ENCODE measurements at places on chromosomes 11 and 22.

- no peak for DNase-seq
These were observed 14.3 kb downstream of the NRIP3 start for GRCh38 chr11:8989453-8989852.

GRCh38 chr22:47484960-47485569, 722.6 kb downstream of the TBC1D22A start:
- DNase-seq: no peak

DNA sequence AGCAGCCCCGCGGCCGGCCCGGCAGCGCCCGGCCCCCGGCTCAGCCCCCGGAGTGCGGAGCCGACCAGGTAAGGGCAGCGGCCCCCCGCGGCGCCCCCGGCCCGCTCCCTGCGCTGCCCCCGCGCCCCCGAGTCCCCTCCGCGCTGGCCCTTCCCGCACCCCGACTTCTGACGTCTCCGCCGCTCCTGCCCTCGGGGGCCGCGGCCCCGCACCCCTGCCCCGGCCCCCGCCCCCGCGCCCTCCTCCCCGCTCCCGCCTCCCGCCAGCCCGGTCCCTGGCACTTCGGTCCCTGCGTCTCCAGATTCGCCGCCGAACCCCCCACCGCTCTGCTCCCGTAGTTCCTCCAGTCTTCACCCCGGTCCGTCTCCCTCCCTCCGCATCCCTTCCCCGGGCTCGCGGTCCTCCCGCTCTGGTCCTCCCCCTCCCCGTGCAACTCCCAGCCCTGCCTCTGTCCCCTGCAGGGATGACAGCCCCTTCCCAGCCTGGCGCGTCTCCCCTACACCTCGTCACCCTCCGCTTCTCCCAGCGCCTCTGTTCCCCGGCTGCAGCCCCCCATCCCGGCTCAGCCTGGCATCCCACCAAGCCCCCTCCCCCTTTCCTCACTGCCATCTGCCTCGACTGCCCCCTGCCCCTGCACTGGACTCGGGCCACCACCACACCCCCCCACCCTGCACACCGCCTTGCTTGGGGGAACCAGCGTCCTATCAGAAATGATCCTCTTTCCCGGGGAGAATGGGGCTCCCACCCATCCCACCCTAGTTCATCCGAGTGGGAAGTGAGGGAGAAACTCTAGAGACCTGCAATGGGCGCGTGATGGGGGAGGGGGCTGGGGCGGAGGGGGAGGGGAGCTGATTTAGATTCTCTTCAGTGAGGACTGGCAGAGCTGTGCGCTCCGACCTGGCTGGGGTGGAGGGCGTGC, 531 bp downstream of the GRIK4 start:
- DNase-seq: no peak

GRCh38 chr11:386483-386882, 7.5 kb upstream of the PKP3 start:
- DNase-seq: no peak

DNA sequence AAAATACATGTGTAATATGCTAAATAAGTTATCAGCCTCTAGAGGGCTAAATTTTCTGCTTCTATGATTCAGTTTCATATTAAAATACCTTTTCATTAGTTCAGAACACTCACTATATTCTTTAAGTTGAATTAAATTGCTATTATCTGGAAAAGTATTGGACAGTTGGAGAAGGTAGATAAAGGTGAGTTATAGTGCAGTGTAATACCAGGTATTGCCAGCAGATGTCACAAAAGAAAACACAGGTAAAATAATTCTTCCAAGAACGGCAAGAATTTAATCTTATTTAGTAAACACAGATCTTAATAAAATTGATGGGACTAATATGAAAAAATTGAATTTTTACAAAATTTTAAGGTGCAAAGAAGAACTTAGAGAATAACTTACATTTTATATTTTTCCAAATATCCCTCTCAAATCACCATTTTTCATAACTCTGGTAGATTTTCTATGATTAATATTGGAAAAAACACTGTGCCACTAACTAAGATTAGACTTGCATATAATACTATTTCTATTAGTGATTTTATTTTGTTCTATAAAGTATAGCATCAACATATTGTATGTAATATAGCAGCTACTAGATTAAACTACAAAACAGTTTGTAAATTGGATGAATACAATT, 1.7 kb upstream of the LRRC4C start:
- DNase-seq: no peak

Data from activated CD4-positive, alpha-beta T cell treated with anti-CD3 and anti-CD28 coated beads, Interleukin-2, amount 50 U/mL, for 48 hours (primary cell).